ENCODE measurements at places on chromosomes 2 and 18. TPM values are rescaled to one million over a fixed set of nuclear protein-coding genes. Genes with fewer than 3 reads are reported as not detected.

GRCh38 chr2:106745468-106745867 lies 140.5 kb downstream of the ST6GAL2 start:
- no peak for DNase-seq
- no peak overlapping the region for H3K27ac ChIP-seq
- H3K4me1 ChIP-seq = no peaks in the 10 kb centered on the region
- H3K27me3 ChIP-seq = no peaks in the 10 kb centered on the region
- H3K4me3 ChIP-seq = no peak overlapping the region
- no peaks in the 10 kb centered on the region for H3K36me3 ChIP-seq

RGPD3 gene
- 0.34 TPM for total RNA-seq

DNA sequence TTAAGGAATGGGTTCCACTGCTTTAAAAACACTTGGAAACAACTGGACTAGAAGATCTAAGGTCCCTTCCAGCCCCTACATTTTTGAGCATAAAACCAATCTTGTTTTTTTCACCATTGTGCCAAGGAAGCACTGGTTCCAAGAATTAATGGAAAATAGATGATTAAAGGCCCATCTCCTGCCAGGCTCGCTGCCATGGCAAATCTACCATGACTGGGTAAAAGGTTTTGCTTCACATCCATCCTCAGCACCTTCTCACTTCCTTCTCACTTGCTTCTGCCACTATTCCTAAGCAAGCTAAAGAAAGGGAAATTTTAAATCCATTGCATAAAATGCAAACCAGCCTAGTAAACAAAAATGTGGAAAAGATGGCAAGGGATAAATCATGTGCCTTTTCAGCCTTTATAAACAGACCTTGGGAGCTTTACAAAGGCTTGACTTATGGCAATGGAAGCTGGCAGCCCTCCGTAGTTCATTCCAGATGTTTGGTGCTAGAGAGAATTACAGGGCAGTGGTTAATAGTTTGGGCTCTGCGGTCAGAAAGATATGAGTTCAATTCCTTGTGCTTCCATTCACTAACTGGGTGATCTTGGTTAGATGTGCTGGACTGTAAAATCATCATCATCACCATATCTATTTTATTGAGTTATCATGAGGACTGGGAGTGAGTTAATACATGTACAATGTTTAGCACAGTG lies 27.0 kb upstream of the ST3GAL5 start:
- peaks cover 12% of the 10 kb centered on the region for H3K27me3 ChIP-seq
- no peak overlapping the region for H3K4me3 ChIP-seq
- no peaks in the 10 kb centered on the region for H3K36me3 ChIP-seq
- H3K4me1 ChIP-seq = peaks cover 6% of the 10 kb centered on the region
- no peak overlapping the region for H3K27ac ChIP-seq

GRCh38 chr18:11570073-11570588 lies 39.3 kb upstream of the SLC35G4 start:
- H3K4me3 ChIP-seq = no peak overlapping the region
- H3K36me3 ChIP-seq = no peaks in the 10 kb centered on the region
- DNase-seq = no peak
- H3K4me1 ChIP-seq = no peaks in the 10 kb centered on the region
- H3K27me3 ChIP-seq = peaks cover 27% of the 10 kb centered on the region

GRCh38 chr18:23586249-23587196 lies at the start of gene NPC1:
TSS of gene NPC1 (minus strand) at chr18:23586506. CDS start at chr18:23586343, 163 bp downstream.
- H3K27me3 ChIP-seq = peaks cover 5% of the 10 kb centered on the region
- DNase-seq = peak; percentile 92
- H3K4me3 ChIP-seq = peak within 1 kb of the TSS; percentile 92
- peaks cover 39% of the 10 kb centered on the region for H3K4me1 ChIP-seq
- peak within 1 kb of the TSS; percentile 94 for H3K27ac ChIP-seq
